Aorta (tissue), 5 donors: ENCODE measurements at places on chromosomes 6 and 20.
A peak's percentile ranks its signal among the peaks of the same experiment; 100 is the strongest.

- no peak for DNase-seq
Observed at GRCh38 chr6:110864824-110865223, 9.8 kb upstream of the AMD1 start.

GRCh38 chr20:9112541-9113515 lies 43.9 kb downstream of the PLCB4 start:
- DNase-seq, result no peak

DNA sequence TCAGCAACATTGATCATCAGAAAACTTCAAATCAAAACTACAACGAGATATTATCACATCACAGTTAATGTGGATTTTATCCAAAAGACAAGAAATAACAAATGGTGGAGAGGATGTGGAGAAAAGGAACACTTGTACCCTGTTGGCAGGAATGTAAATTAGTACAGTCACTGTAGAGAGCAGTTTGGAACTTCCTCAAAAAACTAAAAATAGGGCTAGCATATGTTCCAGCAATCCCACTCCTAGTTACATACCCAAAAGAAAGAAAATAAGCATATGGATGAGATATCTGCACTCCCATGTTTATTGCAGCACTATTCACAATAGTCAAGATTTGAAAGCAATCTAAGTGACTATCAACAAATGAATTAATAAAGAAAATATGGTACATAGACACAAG lies 887.7 kb upstream of the MAN1A1 start:
- no peak for DNase-seq

DNA sequence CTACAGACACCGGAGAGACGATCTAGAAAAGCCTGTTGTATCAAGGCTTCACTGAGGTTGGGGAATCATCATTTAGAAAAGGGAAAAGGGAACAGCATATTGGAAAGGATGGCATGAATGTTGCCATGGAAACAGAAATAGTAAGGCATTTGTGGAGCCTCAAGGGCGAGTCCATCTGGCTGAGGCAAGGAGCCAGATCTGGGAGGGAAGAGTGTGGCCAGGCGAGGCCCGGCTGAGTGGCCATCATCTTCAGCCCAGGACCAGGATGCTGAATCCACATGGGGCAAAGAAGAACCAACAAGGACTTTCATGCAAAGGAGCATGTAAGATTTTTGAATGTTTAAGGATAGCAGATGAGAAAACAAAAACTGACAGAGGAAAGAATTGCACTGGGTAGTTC lies 85.8 kb downstream of the MAP3K5 start:
- DNase-seq, result no peak

DNA sequence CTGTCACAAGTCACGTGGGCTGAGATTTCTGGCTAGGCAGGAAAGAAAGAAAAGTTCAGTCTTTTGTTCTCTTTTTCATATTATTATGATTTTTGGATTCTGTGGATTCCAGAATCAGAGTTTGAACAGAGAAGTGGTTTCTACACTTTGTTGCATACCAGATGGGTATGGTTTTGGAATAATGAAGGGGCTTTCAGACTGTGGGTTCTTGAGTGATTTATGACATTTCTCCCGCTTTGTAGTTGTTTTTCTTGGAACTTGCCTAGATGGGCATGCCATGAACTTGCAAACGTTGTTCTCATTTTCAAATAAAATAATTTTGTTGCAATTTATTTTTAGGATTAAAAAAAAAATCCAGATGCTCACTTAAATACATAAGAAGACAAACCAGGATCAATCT lies 34.4 kb downstream of the CBFA2T2 start:
- no peak for DNase-seq

DNA sequence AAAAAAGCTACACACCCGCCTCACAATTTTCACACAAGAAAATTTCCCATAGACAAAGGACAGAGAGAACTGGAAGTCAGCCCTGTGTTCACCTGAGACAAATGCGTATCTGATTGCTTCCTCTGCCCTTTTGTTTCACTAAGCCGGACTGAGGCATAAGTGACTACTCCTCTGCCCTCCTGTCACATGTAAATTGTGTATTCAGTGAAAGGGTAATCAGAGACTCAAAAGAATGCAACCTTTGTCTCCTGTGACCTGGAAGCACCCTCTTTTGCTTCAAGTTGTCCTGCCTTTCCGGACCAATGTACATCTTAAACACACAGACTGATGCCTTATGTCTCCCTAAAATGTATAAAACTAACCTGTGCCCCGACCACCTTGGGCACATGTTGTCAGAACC lies 483.8 kb upstream of the EYS start:
- no peak for DNase-seq

GRCh38 chr6:53439556-53439955 lies 90.8 kb upstream of the ELOVL5 start:
- DNase-seq, result no peak

DNA sequence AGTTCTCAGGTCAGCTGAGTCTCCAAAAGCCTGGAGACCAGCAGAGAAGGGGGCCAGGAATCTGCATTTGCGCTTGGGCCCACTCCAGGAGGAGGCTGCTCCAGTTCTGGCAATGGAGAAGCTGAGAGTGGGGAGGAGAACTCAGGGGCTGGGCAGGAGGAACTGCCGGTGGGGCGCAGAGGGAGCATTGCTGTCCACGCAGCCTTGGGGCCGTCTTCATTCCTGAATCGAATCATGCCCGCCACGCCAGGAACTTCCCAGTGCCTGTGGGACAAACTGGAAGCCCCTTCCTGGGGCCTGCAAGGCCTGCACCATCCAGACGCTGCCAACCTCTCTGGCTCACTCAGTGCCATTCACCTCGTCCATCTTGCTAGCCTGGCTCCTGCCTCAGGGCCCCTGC lies 16.9 kb downstream of the RAB44 start:
- no peak for DNase-seq

- no peak for DNase-seq
Observed at GRCh38 chr6:163207431-163208383, 206.8 kb upstream of the QKI start.

DNA sequence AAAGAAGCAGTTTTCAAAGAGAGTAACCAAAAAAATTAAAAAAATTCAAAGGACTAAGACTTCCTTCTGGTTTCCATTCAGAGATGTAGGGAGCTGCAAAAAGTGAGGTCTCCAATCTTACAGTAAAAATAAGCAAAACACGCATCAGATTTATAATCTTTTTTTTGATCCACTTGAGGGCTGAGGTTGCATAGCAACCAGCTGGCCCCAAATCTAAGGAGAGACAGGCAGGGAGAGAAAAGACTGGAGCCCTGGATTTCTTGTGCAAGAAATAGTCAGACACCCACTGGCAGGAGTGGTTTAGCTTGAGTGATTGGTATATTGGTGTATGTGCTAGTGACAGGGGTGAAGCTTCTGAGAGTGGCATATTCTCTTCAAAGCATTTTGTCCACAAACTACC lies 135.9 kb upstream of the FUT9 start:
- no peak for DNase-seq

DNA sequence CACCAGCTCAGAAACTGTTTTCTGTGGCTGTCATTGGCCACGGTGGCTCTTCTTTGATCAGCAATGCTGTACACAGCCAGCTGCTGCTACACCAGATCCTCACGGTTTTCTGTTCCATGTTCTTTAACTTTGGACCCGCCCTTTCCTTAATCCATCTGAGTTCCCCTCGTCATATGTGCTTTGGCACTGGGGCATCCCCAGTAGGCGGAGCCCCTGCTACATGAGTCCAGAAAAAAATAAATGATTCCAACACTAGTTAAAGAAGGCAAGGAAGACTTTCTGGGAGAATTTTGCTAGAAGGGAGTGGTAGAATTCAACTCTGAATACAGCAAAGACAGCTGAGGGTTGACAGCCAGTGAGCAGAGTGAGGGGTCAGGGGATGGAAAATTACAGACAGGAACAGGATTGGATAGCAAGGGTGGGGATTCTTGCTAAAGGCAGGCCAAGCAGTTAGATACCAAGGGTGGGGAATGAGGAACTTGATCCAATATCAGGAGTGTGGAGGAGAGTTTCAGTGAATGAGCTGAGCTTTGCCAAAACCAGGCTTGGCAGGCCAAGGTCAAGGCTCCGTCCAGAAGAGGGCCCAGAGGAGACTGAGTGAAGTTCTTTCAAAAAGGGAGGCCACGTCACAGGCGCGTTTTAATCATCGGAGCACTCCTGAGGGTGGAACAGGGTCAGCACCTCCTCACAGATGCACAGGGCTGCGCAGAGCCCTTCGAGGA lies 391.8 kb downstream of the CDH4 start:
- no peak for DNase-seq

DNA sequence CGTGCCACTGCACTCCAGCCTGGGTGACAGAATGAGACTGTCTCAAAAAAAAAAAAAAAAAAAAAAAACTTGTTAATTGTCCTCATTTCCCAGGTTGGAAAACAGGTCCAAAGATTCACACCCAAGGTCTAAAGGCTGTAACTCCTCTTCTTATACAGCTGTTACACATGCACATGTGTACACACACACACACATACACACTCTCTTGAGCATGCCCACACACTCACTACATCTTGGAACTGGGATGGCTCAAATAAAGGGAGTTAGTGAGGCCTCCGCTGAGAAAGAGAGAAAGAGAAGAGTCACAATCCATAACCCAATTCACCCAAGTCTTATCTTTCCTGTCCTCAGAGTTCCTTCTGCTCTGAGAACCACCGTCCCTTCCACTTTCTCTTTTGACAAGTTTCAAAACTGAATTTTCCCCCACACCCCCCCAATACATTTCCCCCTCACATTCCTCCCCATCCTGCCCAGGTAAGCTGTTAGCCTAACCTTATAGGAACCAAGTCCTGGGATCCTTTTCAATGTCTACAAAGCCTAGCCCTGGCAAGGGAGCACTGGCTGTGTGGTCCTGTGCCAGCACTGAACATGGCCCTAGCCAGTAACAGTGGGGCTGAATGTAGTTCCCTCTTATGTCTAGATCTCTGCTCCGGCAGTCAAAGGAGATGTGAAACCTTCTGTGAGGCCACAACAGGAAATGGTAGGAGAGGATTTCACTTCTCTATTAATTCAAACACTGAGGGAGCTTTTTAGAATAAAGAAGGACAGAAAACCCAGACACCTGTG lies 3.2 kb upstream of the HLA-DMB start:
- peak; percentile 65 for DNase-seq

GRCh38 chr6:27840572-27840971 lies 71.6 kb downstream of the OR2B2 start:
- no peak for DNase-seq

DNA sequence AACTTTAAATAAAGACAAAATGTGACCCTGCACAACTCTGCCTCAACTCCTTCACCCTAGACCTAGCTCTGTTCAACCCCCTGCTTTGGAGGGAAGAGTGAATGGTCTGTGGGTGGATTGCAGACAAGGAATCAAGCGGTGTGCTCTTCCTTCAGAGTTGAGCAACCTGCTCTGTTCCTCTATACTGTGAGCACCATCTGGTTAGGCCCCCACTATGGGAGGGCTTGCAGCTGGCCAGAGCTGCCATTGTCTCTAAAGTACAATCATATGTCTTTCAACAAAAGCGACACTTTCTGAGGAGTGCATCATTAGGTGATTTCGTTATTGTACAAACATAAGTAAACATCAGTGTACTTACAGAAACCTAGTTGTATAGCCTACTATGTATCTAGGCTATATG lies 406.1 kb upstream of the MARCKS start:
- DNase-seq, result no peak

DNA sequence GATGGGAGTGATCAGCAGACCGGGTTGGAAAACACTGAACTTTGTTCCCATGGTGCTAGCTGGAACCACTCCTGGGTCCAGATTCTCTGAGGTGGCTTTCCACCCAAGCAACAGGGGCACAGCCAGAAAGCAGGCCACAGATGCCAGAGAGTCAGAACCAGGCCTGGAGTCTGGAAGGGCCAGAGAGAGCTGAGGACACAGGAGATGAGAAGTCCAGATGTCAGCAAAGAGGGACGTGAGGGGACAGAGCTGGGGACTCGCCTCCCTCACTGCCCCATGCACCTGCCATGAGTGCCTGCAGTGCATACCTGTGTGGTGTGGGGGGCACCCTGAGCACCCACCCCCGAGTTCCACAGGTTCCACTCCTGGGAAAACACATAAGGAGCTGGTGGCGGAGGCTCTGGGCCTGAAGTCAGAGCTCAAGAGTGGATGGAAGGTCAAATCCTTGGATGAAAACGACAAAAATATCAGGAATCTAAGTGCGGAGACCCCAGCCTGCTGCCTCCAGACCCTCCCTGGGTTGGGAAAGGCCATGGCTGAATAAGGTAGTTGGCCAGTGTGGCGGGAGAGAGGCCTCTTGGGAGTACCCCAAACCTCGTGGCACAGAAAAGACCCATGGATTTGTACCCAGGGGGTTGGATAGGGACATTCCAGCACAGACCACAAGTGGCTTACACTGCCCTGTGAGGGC lies 224.2 kb downstream of the SYNDIG1 start:
- DNase-seq, result peak; percentile 51

DNA sequence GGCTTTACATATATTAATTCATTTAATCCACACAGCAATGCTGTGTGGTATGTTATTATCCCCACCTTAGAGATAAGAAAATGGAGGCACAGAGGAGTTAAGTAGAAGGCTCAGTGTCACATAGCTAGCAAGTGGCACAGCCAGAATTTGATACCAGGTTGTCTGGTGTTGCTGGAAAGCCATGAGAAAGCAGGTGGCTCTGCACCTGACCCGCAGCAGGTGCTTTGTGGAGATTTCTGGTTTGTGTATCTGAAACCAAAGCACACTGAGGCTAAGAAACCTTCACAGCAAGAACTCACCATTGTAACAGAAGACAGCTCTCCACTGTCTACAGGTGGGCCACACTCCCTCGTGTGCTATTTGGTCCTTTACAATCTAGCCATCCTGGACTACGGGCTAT lies 7.5 kb downstream of the ELMO2 start:
- DNase-seq, result no peak

GRCh38 chr6:170076466-170077165 lies 214.3 kb downstream of the DLL1 start:
- DNase-seq, result peak; percentile 55

GRCh38 chr20:1299522-1299921 lies 29.4 kb downstream of the SDCBP2 start:
- no peak for DNase-seq

- no peak for DNase-seq
Observed at GRCh38 chr6:31268836-31269235, 3.1 kb downstream of the HLA-C start.

GRCh38 chr6:131136021-131136786 lies 937 bp downstream of the AKAP7 start:
- DNase-seq, result no peak

DNA sequence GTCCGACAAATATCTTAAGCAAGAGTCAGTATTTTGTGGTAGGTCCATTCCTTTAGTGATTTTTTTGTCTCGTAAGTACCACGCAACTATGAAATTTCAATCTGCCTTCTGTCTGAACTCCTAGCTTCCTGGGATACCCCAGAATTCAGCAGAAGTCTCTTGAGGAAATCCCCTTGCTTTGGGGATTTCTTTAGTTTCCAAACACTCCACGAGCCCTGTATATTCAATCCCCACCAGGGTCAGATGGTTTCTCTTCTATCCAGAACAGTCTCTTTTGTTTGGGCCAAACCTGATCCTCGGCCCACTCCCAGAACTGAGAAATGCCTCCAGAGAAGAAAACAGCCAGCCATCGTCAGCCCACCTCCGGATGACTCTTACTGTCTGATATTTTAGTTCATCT lies 113.0 kb downstream of the CHD6 start:
- DNase-seq, result no peak

GRCh38 chr6:163782436-163783003 lies 368.0 kb downstream of the QKI start:
- DNase-seq, result peak; percentile 50
